Osteoblast (primary cell): ENCODE measurements at places on chromosomes 13 and 19. TPM values are rescaled to one million over a fixed set of nuclear protein-coding genes. Genes with fewer than 3 reads are reported as not detected.
A peak's percentile ranks its signal among the peaks of the same experiment; 100 is the strongest.

The ACER1 gene
- total RNA-seq = under 0.01 TPM in 1 of 2 replicates, not detected in the other

- DNase-seq = no peak
Measured at GRCh38 chr19:6602729-6603114, 11.8 kb upstream of the CD70 start.

GRCh38 chr13:52780092-52780491 is 40.5 kb upstream of the CNMD start:
- no peak for DNase-seq

DNA sequence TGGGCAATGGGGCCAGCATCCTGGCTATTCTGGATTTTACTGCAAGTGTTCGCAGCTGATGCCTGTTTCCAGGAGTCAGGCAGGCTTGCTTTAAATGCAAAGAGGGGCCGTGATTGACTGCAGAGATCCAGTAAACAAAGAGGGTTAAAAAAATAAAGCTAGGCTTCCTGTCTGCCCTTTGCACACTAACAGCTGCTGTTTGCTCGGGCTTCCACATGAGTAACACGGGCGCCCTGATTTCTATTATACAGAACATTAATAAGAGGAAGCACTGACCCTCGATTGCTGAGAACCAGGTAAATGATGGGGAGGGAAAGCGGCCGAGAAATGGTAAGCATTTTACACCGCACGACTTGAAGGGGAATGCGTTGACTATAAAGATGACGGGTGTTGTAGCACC is 254.2 kb upstream of the ZNF507 start:
- no peak for DNase-seq

- no peak for DNase-seq
Measured at GRCh38 chr19:15563325-15563794, 51.7 kb upstream of the CYP4F8 start.

- peak; percentile 80 for DNase-seq
Measured at GRCh38 chr19:55489711-55490477, 1.7 kb downstream of the SSC5D start.

DNA sequence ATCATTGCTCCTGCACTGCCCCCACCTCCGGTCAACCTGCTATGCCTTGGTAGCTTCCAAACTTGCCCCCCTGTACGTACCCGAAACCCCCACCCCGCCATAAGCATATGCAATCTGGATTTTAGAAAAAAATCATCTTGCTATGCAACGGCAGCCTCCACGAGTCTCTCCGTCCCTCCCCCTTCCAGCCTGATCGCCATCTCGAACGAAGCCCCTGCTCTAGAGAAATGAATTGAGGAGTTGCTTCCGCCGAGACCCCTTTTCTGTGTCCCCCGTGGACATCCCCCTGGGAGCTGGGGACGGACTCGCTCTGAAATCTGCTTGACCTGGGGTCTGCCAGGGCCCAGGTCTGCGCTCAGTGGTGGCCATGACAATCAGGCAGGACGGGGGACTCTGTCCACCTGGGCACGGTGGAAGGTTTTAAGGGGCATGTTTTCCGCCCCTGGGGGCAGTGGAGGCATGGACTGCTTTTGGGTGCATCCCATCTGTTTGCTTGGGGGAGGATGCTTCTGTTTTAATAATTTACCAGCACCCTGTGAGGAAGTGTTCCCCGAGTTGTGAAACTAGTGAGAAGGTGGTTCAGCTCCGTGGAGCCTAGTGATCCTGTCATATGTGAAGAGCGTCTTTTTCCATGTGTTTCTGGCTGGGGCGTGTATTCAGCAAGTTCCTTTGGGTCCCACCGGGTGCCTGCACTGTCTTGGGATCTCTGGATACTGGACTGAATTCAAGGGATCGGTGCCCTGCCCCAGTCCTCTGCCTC is 1.0 kb downstream of the KDM4B start:
- peak; percentile 65 for DNase-seq

The CEACAM16 gene
- total RNA-seq = under 0.01 TPM in 1 of 2 replicates, not detected in the other

The KIR3DL3 gene
- total RNA-seq = not detected in 2 replicates
